Hepatocyte (in vitro differentiated cells): ENCODE measurements at places on chromosomes 7 and 10. TPM values are rescaled to one million over a fixed set of nuclear protein-coding genes. Genes with fewer than 3 reads are reported as not detected.

- peaks cover 63% of the 10 kb centered on the region for H3K4me1 ChIP-seq
- peak overlapping the region; percentile 98 for H3K27ac ChIP-seq
- no peaks in the 10 kb centered on the region for H3K36me3 ChIP-seq
- H3K4me3 ChIP-seq: peak overlapping the region; percentile 98
Observed at GRCh38 chr10:79072041-79072441, 3.3 kb downstream of the ZMIZ1 start.

- no peaks in the 10 kb centered on the region for H3K36me3 ChIP-seq
- H3K4me3 ChIP-seq: no peak overlapping the region
- H3K4me1 ChIP-seq: peaks cover 11% of the 10 kb centered on the region
- H3K27ac ChIP-seq: no peak overlapping the region
Observed at GRCh38 chr10:306675-307185, 171.5 kb downstream of the ZMYND11 start.

DNA sequence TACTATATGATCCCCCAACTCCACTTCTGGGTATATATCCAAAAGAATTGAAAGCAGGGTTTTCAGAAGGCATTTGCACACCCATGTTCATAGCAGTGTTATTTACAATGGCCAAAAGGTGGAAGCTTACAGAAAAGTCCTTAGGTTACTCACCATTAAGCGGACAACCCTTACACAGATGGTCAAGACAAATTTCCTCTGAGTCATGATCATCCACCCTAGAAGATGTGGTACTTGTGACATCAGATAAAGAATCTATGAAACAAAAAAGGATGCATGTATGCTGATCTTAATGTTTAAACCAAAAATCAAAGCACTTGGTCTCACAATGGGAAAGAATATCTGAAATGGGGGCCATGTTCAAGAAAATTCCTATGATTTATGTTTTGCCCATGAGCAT lies 31.1 kb downstream of the ZC3HAV1 start:
- no peak overlapping the region for H3K4me3 ChIP-seq
- H3K27ac ChIP-seq: no peak overlapping the region

GRCh38 chr7:131109759-131110296 lies 217.8 kb upstream of the MKLN1 start:
- H3K27me3 ChIP-seq: peaks cover 43% of the 10 kb centered on the region
- H3K4me1 ChIP-seq: peaks cover 23% of the 10 kb centered on the region
- DNase-seq: peak; percentile 87
- H3K27ac ChIP-seq: peak overlapping the region; percentile 21

DNA sequence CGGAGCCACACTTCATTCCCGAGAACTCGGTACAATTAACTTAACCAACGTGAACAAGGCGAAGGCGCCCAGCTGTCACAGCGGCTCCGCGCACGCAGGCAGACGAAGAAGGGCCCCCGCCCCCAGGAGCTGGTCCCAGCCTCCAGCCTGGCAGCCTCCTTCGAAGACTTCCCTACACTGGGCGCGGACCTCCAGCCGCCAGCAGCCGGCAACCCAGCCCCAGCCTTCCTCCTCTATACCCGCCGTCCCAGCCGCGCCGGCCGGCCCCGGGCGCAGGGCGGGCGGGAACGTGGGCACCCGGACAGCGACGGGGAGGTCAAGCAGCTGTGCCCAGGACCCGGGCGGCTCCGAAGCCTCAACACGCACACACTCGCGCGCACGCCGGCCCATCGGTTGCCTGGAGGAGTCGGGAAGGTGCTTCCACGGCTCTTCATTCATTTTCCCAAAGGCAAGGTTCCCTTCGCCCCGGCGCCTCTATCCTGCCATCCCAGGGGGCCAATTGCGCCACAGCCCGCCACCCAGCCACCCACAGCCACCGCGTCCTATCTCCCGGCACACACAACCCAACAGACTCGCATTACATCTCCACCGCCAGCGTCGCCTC lies 1.6 kb downstream of the CHST15 start:
- peak overlapping the region; percentile 82 for H3K4me3 ChIP-seq
- no peak overlapping the region for H3K27ac ChIP-seq
- H3K4me1 ChIP-seq: peaks cover 21% of the 10 kb centered on the region

- H3K27me3 ChIP-seq: no peaks in the 10 kb centered on the region
- DNase-seq: no peak
- H3K4me1 ChIP-seq: no peaks in the 10 kb centered on the region
- no peaks in the 10 kb centered on the region for H3K36me3 ChIP-seq
Observed at GRCh38 chr7:91033574-91033973, 230.7 kb upstream of the FZD1 start.

GRCh38 chr10:95343573-95343972 lies 52.8 kb upstream of the PDLIM1 start:
- no peaks in the 10 kb centered on the region for H3K27me3 ChIP-seq
- H3K4me1 ChIP-seq: peaks cover 11% of the 10 kb centered on the region
- H3K36me3 ChIP-seq: no peaks in the 10 kb centered on the region
- H3K4me3 ChIP-seq: no peak overlapping the region
- no peak for DNase-seq

- H3K4me3 ChIP-seq: no peak overlapping the region
- no peaks in the 10 kb centered on the region for H3K4me1 ChIP-seq
- H3K36me3 ChIP-seq: no peaks in the 10 kb centered on the region
- DNase-seq: peak; percentile 32
- H3K27ac ChIP-seq: no peak overlapping the region
Observed at GRCh38 chr10:128631801-128632241, 505.6 kb upstream of the MKI67 start.

DNA sequence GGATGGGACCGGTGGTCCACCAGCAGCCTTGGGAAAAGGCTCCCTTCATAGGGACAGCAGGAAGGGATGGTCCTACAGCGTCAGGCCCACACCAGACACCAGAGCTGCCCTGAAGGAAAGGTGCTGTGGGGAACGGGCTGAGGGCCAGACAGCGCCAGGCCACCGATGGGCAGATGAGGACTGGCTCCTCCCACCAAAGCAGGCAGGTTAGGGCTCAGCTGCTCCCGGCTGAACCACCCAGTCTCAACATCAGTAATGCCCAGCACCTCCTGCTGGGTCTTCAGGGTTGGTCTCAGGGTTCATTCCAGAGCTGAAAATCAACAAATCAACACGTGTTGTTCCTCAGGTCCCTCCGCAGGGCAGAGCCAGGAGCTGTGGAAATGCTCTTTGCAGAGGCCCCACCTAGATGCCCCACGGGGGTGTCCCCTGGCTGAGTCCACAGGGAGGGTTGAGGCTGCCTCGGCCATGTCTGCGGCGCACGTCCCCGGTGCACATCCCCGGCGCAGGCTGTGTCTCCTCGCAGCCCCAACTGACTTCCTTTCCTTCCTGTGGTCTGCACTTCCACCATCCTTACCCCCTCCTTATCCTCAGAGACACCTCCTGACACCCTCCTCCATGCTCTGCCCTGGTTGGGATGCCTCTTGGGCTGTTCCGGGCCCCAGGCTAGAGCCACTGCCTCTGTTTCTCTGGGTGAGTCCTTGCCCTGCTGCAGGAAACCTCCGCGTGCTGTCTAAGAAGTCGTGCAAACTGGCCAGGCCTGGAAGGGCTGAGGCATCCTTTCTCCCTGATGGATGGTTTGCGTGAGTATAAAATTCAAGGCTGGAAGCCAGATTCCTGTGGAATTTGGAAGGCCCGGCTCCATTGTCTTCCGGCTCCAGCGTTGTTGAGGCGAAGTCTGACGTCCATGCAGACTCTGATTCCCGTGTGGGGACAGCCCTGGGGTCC lies 32.8 kb upstream of the CFAP46 start:
- peaks cover 3% of the 10 kb centered on the region for H3K27me3 ChIP-seq
- H3K27ac ChIP-seq: no peak overlapping the region
- DNase-seq: no peak
- H3K4me3 ChIP-seq: no peak overlapping the region
- no peaks in the 10 kb centered on the region for H3K36me3 ChIP-seq

HDAC9 gene
- 3.7 and 5.8 TPM in 2 replicates for polyA plus RNA-seq

APBB1IP gene
- 1.8 and 2.0 TPM in 2 replicates for polyA plus RNA-seq

SORCS1 gene
- polyA plus RNA-seq: 1.1 and 2.2 TPM in 2 replicates

GPR85 gene
- polyA plus RNA-seq: 0.31 TPM in 1 of 2 replicates, not detected in the other

NME8 gene
- 0.23 TPM in 1 of 2 replicates, not detected in the other for polyA plus RNA-seq

FRMD4A gene
- 5.4 and 9.9 TPM in 2 replicates for polyA plus RNA-seq

ADCYAP1R1 gene
- 0.17 TPM in 1 of 2 replicates, not detected in the other for polyA plus RNA-seq

TWIST1 gene
- 21.2 and 24.7 TPM in 2 replicates for polyA plus RNA-seq
